Dorsolateral prefrontal cortex (tissue), 122 donors: ENCODE measurements at places on chromosomes 7 and 10.
A peak's percentile ranks its signal among the peaks of the same experiment; 100 is the strongest.

DNA sequence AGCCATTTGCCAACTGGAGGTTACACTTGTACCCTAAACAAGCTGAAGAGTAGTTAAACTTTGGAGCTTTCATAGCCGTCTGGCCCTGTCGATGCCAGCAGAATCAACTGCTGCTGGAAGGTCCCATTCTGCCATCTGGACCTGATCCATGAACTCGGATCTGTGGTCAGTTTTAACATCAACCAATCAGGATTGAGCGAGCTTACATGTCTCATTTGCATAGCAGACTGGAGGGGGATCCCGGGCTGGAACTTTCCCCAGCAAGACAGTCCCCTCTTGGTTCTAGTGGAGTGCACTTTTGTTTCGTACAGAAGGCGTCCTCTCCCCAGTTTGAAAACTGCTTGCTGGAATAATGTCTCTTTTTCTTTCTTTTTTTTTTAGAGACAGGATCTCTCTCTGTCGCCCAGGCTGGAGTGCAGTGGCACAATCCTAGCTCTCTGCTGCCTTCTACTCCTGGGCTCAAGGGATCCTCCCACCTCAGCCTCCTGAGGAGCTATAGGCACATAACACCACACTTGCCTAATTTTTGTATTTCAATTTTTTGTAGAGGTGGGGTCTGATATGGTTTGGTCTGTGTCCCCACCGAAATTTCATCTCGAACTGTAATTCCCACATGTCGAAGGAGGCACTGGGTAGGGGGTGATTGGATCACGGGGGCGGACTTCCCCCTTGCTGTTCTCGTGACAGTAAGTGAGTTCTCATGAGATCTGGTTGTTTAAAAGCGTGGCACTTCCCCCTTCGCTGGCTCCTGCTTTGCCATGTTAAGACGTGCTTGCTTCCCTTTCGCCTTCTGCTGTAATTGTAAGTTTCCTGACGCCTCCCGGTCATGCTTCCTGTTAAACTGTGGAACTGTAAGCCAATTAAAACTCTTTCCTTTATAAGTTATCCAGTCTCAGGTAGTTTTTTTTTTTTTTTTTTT lies 42.8 kb upstream of the SEPHS1 start:
- DNase-seq = no peak

DNA sequence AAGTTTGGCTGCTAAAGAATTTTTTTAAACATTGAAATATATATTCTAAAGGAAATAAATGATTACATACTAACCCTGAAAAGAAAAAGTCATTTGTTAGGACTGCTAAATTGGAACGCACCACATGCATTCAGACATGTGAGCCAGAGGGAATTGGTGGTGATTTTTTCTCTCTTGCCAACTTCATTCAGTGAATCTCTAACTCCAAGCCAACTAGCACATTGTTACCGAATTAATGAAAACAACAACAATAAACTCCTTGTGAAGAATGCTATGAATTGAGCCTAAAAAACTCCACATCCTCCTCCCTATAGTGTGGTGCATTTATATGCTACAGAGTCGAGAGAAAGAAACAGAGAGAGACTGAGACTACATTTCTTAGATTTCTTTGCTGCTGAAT lies 135.5 kb upstream of the CACNA2D1 start:
- no peak for DNase-seq

- DNase-seq = peak; percentile 88
Measured at GRCh38 chr7:98981701-98982100, 103.4 kb downstream of the TRRAP start.

GRCh38 chr7:388023-388960 lies 98.3 kb downstream of the FOXL3 start:
- DNase-seq = no peak

DNA sequence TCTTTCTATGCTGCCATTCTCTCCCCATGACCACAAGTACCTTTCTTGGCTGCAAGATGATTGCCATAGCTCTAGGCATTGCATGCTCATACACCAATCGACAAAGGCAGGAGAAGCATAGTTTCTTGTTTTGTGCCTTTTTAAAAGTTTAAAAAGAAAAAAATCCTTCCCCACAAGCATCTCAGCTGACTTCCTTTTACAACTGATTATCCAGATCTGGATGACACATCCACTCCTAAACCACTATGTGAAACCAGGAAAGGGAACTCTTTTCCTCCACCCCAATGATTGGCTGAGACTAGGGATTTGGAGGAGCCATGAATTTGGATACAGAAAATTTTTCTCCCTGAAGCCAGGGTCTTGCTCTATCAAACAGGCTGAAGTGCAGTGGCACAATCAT lies 14.5 kb upstream of the LRRC4 start:
- DNase-seq = no peak
